ENCODE measurements at places on chromosomes 13 and 19.

DNA sequence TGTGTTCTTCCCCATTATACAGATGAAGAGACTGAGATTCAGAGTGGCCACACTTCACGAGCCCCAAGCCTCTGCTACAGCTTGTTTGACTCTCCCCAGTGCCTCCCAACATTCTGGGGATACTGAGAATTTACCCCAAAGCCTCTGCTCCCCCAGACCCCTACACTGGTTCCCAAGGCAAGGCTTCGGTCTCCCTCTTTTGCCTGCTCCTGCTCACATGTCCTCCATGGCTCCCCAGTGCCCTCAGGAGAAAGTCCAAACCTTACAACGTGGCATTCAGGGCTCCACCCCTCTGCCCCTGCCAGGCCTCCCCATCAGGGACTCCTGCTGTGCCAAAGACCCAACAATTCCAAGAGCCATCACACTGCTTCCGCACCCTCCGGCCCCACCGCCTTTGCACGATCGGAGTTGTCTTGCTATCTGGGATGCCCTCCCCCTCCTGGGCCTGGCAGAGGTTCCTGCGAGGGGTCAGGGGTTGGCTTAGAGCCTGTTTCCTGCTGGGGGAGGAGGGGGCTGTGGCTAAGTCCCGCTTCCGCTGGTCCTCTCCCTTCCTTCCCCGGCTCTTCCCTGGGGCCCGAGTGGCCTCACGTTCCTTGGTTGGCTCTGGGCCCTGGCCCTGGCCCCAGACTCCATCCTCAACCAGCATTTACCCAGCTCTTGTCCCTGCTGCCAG, 15.4 kb downstream of the GTPBP3 start:
- no peak for DNase-seq

- DNase-seq: no peak
Observed at GRCh38 chr13:20988909-20989655, 72.3 kb downstream of the LATS2 start.

DNA sequence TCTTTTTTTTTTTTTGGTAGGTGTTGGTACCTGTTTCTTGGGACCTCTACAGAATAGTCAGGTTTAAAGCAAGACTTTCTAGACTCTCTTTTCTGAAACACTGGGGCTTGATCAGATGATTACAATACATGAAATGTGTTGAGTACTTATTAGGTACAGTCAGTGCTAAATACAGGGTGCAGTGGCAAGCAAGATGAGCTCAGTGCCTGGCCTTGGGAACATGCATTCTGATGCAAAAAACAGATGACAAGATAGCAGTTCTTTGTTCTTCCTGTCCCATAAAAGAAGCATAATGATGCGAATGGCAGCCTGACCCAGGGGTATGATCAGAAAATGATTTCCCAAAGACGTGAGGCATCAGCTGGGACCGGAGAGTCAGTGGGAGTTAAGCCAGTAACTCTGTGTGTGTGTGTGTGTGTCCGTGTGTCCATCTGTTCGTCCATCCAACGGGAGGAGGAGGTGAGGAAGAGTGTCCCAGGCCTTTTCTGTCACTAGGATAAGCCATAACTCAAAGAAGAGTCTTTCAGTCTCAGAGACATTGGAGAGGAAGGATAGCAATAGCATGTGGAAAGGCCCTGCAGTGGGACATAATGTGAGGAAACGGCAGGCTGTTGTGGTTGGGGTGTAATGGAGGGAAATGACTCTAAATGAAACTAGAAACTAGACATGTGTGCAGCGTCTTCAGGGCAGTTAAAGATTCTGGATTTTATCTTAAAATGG, 32.2 kb downstream of the SLAIN1 start:
- DNase-seq: peak; percentile 37

- DNase-seq: no peak
Observed at GRCh38 chr19:29422486-29423085, 103.2 kb upstream of the VSTM2B start.

DNA sequence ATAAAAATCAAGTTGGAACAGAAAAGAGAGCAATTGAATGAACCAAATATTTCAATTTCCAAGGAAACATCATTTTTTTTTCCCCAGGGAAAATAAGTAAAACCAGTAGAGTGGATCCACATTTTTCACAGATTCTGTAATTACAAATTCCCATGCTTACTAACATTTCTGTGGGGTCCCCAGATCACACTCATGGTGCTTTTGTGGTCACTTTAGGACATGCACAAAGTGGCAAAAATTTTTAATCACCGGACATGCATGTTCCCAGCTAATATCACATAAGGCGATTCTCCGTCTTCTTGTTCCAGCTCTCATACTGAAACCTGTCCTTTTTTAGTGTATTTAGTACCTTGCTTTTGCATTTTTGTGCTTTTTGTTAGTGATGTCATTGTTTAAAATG, 748.2 kb upstream of the SLITRK1 start:
- no peak for DNase-seq

- DNase-seq: no peak
Observed at GRCh38 chr13:86464193-86464592, 665.0 kb upstream of the SLITRK6 start.

- no peak for DNase-seq
Observed at GRCh38 chr13:111344471-111345191, 24.2 kb downstream of the TEX29 start.

DNA sequence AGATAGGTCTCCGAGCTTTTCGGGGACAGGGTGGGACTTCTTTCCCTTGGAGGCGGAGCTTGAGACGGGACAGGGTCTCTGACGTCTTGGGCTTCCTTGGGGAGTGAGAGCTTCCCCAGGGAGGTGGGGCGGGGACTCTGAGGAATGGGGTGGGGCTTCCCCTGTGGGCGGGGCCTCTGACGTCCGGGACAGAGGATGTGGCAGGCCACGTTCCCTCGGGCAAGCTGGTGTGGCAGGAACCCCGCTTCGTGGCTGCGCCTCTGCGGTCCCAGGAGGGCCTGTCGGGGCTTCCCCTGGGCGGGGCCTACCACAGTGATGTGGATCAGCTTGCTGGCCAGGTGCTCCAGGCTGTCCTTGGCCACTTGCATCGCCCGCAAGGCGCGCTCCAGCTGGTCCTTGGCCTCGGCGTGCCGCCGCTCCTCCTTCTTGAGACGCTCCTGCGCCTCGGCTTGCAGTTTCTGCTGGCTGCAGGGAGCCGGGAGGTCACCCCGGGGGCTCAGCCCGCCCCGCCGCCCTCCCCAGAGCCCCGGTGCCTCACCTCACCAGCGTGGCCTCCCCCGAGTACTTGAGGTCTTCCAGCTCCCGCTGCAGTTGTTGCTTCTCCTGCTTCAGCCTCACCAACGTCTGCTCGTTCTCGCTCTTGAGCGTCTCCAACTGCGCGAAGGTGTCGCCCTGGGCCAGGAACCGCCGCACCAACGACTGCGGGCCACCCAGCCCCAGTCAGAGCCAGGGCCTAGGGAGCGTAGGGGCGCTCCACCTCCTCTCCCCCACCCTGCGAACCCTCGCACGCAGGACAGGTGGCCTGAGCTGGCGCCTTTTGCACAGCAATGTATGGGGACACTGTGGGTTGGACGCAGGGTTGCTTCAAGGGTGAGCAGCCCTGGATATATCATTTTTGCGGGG, 3.3 kb upstream of the RGL3 start:
- peak; percentile 85 for DNase-seq

DNA sequence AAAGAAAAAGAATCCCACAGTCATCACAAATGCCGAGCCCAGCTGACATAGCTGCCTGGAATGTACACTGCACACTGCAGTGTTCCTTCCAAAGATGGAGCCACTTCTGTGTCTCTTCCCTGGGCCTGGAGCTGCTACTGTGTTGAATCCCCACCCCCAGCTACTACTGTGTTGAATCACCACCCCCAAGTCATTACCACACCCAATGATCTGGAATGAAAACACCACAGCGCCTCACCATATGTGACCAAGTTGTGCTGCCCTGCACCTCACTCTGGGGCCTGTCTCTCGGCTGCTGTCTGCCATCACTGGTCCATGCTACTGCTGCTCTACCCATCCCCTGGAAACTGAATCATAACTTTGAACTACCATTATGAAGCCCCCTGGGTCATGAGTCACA, 861.2 kb downstream of the UQCRFS1 start:
- no peak for DNase-seq

DNA sequence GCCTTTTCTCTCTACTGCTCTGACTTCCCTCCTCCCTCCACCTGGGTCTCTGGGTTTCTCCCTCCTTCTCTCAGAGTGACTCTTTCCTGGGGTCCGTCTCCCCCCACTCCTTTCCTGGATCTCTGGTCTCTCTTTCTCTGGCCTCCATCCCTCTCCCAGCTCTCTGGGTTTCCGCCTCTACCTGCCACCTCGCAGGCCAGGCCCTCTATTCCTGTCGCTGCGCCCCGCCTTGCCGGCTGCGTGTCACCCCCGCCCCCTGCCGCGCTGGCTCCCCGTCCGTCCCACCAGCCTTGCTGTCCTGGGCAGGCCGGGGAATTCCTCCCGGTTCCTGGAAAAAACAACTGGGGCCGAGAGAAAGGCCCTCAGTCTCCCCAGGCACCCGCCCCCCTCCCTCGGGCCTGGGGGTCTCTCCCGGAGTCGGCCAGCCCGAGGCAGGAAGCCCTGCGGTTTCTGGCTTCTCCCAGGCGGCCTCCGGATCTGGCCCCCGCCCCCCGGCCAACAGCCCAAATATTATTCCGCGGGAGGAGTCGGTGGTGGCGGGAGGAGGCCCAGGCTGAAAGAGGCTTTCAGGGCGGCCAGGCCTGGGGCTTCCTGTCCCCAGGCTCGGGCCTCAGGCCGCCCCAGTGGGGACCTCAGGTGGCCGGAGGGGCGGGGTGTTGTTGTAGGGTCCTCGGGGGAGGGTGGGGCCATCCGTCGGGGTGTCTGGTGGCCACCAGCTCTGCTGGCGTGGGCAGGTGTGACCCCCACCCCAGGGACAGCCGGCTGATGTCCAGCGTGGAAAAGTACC, 9.3 kb downstream of the IRF2BP1 start:
- DNase-seq: peak; percentile 54

DNA sequence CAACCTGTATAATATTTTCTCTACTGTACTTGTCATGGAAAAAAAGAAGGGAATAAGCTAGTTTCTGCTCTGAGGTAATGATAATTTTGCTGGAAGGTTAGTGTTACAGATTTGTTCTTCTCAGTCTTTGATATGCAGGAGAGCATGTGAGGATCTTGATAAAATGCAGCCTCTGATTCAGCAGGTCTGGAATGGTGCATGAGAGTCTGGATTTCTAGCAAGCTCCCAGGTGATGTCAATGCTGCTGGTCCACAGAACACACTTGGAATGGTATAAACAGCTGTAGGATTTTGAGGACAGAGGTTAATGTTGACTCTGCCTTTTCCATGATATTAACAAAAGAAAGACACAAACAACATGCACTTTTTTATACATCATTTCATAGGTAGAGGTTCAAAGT, 173.6 kb downstream of the NDFIP2 start:
- DNase-seq: no peak

- no peak for DNase-seq
Observed at GRCh38 chr13:51955281-51955771, 55.9 kb downstream of the ATP7B start.

DNA sequence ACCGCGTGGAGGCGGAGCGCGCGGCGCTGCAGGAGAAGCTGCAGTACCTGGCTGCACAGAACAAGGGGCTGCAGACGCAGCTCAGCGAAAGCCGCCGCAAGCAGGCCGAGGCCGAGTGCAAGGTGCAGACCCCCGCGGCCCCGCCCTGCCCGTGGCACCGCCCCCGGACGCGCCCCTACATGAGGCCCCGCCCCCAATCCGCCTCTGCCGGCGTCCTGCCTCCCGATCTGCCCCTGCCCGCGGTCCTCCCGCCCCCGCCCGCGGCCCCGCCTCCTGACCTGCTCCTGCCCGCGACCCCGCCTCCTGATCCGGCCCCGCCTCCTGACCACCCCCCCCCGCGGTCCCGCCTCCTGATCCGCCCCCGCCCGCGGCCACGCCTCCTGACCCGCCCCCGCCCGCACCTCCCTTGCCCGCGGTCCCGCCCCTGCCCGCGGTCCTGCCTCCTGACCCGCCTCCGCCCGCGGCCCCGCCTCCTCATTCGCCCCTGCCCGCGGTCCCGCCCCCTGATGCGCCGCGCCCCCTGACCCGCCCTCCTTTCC, 11.7 kb downstream of the PRR36 start:
- DNase-seq: peak; percentile 82

GRCh38 chr19:30085394-30085793, 143.4 kb downstream of the URI1 start:
- DNase-seq: no peak

DNA sequence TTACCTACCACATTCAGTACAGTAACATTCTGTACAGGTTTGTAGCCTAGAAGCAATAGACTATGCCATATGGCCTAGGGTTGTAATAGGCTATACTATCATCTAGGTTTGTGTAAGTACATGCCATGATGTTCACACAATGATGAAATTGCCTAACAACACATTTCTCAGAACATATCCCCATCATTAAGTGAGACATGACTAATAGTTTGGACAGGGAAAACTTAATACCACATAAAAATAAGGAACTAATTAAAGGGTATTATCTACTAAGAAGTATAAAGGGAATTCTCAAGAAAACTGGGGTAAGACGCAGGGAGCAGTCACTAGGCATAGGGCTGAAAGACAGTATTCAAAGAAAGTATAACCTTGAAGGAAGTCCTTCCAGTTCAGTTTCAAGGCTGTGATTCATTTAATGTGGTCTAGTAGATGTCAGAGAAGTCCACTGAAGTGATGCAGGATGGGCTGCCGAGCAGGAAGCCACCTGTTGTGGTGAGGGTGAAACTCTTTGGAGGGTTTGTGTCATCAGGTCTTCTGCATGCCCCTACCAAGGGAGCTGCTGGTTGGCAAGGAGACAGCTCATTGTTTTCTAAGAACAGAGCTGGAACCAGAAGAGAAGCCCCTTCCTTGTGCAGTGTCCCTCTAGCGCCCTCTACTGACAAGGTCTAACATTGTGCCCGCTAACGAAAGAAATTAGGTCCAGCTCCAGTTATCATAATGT, 122.9 kb downstream of the OLFM4 start:
- peak; percentile 45 for DNase-seq
